Fibroblast of skin of left biceps (primary cell): ENCODE measurements at places on chromosomes 2 and 18.
A peak's percentile ranks its signal among the peaks of the same experiment; 100 is the strongest.

DNA sequence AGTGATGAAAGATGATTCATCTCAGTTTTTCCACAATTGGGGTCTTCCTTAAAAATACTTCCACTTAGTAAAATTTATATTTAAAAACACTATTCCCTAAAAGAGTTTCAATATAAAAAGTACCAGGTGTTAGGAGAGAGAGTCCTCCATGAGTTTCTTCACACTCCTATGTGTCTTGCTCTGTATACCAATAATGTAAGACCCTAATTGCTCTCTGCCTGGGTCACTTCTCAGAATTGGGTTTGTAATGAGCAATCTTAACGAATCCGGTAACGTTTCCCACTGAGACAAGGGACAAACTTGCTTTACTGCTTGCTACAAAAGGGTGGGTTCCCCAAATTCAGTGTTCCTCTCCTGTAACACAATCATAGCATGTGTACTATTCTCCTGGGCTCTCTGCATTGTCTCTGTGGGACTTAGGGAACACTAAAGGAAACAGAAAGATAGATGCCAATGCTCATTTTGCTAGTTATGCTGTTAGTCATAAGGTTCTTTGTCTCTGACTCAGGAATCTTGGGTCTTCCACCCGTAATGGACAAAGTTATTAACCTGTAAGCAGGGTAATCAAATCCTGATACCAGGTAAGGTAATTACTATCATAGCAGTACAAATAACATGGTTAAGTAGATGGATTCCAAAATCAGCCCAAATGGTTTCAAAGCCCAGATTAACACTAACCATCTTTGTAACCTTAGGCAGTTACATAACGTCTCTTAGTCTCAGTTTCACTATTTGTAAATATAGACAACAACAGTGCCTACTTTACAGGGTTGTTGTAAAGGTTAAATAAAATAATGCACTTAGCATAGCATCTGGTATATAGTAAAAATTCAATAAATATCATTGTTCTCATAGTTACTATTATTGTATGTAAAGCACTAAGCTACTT is 46.3 kb downstream of the ITSN2 start:
- DNase-seq, result no peak

- DNase-seq, result no peak
Observed at GRCh38 chr2:133420788-133421187, 147.5 kb downstream of the NCKAP5 start.

- DNase-seq, result no peak
Observed at GRCh38 chr18:32478807-32479206, 8.1 kb upstream of the GAREM1 start.

DNA sequence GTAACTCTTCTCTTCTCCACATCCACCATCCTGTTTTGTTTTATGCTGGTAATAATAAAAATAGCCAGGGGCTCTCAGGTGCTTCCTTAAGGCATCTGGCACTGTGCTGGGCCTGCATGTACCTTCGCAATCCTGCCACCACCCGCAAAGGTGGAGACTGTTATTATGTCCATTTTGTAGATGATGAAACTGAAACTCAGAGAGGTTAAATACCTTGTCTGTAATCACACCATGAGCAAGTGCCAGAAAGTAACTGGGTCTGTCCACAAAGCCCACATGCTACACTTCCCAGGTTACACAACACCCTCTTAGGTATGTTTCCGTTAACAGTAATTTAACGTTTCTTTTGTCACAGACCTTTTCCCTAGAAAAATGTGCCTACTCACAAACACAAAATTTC is 27.0 kb downstream of the NRP2 start:
- DNase-seq, result no peak

GRCh38 chr18:58114766-58115165 is 70.7 kb downstream of the NEDD4L start:
- DNase-seq, result no peak

DNA sequence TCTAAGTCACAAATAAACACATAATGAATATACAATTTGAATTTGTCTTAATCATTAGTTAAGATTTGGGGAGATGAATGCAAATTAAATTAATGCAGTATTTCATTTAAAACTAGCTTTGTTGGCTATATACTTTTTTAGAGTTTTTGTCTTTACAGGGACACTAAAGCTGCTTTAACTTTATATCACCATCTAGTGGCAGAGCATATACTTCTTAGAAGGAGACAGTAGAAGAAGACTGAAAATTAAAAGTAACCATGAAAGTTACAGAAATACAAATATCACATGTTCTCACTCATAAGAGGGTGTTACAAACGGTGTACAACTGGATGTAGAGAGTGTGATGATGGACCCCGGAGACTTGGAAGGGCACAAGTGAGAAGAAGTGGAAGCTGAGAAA is 268.3 kb upstream of the NETO1 start:
- DNase-seq, result no peak

DNA sequence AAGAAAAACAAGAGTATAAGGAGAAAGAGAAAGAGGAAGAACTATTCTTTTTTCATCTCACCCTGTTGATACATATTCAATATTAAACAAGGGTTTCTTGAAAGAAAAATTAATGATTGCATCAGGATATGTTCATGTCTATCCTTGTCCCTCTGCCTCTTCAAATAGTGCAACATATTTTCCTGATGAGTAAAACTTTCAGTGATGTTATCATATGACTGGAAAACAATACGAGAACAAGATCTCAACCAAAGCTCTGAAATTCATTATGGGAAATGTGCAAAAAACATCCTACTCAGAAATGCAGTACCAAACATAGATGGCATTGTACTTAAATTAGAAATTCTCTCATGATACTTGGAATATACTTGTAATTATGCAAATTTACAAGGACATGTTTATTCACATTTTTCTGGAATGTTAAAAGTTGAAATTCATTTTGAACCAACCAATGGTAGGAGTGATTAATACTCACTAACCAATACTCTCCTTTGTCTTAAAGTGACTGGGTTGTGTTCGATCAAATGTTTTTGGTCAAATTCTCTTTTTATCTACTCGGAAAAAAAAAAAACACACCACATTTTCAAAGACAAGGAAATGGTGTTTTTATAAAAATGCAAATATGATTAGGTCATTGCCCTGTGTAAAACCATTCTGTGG is 148.9 kb upstream of the GULP1 start:
- peak; percentile 45 for DNase-seq

DNA sequence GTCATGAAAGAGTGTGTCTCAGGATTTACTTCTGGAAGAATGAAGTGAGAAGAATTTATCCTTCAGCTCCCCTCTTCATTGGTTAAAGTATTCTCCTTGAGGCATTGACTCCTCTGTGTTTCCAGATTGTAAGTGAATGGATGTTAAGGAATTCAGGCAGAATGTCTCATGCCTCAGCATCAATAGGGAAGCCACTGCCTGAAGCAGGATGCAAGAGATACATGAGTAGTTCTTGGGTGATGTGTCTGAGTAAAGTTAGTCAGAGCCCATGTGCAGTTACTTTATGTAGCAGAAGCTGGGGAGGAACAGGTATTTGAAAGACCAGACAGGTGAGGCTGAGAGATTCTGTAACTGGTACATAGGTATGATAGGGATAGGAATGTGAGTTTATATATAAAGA is 34.0 kb upstream of the TMEFF2 start:
- no peak for DNase-seq

GRCh38 chr2:42010743-42011298 is 37.0 kb upstream of the PKDCC start:
- peak; percentile 71 for DNase-seq

DNA sequence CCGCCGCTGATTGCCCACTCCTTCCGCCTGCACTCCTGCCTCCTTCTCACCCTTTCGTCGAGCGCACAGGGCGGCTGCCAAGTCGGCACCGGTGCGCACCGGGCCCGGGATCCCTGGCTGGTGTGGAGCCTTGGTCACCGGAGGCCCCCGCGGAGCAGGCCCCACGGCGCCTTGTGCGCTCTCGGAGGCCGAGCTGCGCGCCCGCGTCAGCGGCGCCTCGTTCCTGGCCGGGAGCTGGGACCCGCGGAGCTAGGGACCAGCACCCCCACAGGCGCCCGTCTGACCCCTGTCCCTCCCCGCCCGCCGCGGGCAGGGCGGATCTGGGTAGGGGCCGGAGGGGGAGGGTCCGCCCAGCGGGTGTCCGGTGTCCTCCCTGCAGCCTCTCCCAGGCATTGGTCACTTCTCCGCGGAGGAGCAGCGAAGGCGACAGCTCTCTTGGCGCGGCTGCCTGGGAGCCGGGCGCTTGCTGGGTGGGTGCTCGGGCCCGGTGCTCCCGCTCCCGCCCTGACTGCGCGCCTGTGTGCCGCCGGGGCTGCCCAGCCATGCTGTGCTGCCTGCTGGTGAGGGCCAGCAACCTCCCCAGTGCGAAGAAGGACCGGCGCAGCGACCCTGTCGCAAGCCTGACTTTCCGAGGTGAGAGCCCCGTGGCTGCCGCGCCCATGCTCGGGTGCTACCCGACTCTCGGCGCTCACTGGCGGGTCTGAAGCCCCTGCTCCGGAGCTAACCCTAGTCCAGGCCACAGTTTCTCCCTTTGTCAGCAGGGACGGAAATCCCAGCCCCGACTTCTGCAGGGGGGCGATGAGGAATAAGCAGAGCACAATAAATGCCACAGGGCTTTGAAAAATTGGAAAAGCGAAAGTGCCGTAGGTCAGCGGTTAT is 13.2 kb downstream of the DYSF start:
- DNase-seq, result no peak

- no peak for DNase-seq
Observed at GRCh38 chr2:84882775-84883550, 2.1 kb upstream of the TRABD2A start.

- no peak for DNase-seq
Observed at GRCh38 chr2:6810961-6811360, 54.7 kb downstream of the CMPK2 start.

DNA sequence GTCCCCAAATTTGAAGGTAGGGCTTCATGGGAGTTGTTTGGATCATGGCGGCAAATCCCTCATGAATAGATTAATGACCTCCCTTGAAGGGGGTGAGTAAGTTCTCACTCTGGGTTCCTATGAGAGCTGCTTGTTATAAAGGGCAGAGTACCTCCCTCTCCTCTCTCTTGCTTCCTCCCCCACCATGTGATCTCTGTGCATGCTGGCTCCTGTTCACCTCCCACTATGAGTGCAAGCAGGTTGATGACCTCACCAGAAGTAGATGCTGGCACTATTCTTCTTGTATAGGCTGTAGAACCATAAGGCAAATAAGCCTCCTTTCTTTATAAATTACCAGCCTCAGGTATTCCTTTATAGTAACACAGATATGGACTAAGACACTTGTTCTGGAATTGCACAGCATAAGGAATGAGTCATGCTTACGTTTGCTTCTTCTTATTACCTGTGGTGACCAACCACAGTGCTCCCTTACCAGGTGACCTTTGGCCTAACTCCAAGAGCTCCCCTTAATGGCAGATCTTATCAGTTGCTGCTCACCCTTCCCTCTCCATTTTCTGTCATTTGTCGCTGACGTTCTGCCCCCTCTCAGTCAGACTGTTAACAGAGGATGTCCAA is 559.5 kb upstream of the GCFC2 start:
- DNase-seq, result no peak

- peak; percentile 40 for DNase-seq
Observed at GRCh38 chr2:99141110-99142108, at the start of gene C2orf15. TSS of gene C2orf15 (plus strand) at chr2:99141707. CDS start at chr2:99150559, 8,852 bp downstream.

DNA sequence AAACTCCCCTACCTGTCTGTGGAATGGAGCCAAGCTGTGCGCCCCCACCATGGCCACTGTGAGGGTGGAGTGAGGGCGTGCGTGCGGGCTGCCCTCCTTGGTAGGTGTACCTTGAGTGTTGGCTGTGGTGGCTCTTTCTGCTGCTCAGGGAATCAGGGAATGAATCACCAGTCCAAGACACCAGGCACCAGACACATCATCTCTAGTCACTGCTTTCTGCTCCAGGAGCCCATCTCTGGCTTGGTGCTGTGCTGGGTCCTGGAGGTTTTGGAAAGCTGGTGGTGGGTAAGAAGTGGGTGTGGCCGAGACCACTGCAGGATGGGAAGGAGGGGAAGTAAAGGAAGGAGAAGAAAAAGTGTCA is 209.9 kb downstream of the SEPTIN10 start:
- no peak for DNase-seq

GRCh38 chr18:32048507-32049091 is 30.0 kb downstream of the RNF125 start:
- peak; percentile 19 for DNase-seq

DNA sequence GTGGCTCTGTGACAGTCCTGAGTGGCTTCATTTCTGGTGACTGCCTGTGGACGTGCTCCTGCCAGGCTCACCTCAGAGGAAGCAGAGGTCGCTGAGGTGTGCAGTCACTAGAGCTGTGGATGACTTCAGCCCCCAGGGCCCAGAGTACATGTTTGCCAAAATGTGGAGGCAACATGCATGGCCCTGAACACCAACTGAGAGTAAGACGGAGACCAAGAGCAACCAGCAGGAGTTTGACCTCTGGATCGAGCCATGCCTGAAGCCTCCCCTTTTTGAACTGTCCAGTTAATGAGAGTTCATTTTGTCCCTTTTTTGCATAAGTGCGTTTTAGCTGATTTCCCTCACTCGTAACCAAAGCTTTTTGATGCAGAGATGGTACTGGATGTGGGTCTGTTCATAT is 184.9 kb downstream of the RTP5 start:
- no peak for DNase-seq

DNA sequence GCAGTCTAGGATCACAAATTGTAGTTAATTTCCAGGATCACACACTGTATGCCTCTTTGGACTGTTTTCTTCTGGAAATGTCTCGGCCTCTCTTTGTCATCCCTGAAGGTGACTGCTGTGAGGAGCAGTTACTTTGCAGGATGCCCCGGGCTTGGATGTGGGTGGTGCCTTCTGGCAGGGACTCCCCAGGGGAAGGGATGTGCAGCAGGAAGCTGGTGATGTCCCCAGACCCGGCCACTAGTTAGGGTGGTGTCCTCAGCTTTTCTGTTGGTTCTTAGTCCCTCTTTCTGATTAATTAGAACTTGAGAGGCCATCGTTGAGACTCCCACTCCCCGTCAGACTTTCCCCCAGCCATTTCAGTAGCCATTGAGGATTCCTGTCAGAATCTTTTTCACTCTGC is 286.6 kb upstream of the HDAC4 start:
- no peak for DNase-seq

DNA sequence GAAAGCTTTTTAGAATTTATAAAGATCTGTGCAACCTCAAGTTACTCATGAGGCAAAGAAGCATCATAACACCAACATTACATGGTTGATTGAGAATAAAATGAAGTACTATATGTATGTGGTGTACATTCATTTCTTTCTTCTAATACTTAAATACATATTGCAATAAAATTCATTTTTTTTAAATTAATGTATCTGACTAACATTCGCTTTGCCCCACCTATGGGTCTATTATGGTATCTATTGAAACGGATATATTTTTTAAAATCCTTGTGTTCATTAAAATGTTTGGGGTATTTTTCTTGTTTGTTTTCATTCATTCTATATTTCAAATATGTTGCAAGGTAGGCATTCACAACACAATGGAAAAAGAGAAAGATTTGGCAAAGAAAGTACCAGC is 237.5 kb downstream of the DSEL start:
- DNase-seq, result no peak
